ENCODE measurements at places on chromosomes 5 and 9.

DNA sequence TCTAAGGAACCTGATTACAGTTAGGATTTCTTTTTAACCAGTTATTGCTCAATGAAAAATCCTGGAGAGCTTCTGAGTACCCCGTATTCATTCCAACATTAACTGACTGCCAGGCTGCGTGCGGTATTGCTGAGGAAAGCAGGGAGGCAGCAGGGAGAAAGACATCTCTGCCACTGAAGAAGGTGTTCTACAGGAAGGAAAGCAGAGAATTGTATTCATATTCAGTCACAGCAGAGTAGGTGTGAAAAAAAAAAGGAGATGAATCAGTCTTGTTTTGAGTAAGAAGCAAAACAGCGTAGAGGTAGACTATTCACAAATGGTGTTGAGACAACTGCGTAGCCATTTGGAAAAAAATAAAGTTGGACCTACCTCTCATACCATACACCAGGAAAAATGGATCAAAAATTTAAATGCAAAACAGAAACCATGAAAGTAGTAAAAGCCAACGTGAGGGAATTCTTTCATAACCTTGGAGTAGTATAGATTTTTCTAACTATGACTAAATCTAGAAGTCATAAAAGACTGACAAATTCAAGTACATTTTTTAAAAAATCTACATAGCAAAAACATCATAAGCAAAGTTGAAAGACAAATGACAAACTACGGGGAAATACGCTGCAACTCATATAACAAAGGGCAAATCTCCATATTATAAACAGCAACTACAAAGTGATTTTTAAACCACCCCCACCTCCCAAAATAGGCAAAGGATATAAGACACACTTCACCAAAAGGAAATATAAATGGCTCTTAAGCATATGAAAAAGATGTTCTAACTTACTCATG lies 9.9 kb upstream of the NR4A3 start:
- DNase-seq, result no peak

DNA sequence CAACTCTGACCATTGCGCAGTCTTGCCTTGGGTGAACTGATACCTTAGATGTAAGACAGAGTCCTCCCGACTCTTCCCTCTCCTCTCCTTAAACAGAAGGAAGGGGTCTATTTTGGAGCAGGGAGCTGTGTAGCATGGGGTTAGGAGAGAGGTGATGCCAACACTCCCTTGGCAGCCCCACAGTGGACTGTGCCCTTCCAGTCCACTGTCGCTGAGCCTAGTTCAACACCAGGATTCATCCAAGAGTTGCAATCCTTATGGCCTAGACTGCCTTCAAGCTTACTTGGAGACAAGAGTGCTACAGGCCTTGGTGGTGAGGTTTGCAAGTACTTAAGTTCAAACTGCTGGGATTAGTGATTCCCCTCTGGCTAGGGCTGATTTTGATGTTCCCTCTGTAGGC lies 51.4 kb downstream of the NDUFAF2 start:
- no peak for DNase-seq

DNA sequence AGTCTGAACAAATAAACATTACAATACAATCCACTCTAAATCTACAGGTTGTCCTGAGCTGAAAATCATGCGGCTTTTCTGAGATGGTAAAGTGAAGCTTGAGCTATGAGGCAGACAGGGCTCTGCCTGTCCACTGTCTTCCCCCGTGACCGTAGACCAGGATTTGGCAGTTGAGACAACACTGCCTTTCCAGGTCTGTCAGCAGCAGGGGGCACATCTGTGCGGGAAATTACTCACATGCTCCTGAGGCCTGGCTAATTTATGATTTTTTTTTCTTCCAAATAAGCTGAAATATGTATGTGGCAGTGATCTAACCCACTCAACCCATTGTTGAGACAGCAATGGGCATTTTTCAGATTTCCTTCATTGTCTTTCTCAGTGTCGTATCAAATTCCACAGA lies 307.9 kb downstream of the FBXL7 start:
- no peak for DNase-seq

DNA sequence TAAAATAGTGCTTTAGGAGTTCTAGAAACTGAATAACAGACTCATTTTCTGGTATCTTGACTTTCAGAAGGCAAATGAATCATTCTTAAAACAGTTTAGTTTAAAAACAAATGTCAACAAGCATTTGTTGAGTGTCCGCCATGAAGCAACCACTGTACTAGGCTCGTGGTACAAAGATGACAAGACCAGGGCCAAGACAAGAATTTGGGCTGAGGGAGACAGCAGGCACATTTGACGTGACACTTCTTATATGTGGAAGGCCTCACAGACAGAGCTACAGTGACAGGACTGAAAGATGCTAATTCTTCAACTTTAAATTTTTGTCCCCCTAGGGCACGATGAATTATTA lies 14.4 kb upstream of the ZNF131 start:
- no peak for DNase-seq

- DNase-seq, result no peak
These were observed 398.6 kb downstream of the PSAT1 start for GRCh38 chr9:78695519-78695918.

GRCh38 chr9:100602342-100602801 lies 24.5 kb downstream of the CAVIN4 start:
- DNase-seq, result no peak

- DNase-seq, result no peak
These were observed 142.0 kb downstream of the EGFLAM start for GRCh38 chr5:38400365-38400764.

- DNase-seq, result no peak
These were observed 82.2 kb upstream of the BRINP1 start for GRCh38 chr9:119451426-119451825.

DNA sequence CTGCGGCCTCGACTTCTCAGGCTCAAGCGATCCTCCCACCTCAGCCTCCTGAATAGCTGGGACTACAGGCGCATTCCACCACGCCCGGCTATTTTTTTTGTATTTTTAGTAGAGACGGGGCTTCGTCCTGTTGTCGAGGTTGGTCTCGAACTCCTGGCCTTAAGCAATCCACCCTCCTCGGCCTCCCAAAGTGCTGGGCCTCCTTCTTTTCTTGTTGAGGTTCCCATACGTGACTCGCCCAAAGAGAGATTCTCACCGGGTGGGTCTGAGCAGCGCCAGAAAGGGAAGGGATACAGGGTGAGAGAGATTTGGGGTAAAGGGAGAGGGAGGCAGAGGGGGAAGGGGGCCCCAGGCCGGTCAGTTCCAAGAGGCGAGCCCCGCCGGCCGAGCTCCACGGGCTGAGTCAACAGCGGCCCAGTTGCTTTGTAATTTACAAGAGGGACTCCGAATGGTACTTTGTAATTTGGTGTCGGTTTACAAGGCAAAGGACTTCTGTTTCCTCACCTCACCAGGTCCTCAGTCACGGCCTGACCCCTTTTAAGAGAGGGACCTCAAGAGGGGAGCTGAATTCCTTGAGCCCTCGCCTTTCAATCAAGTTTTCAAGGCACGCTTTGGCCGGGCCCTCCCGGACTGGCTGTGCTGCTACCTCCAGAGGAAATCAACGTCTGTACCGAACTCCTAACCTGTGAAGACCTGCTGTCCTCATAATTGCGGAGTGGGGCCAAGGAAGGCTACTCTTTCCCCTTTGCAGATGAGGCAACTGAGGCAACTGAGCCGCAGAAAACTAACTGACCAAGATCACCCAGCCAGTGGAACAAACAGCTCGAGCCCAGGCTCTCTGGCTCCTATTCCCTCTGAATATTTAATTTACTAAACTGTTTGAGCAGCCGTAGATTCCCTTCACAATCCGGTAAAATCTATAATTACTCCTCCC lies 3.3 kb upstream of the DMRT2 start:
- DNase-seq, result no peak

DNA sequence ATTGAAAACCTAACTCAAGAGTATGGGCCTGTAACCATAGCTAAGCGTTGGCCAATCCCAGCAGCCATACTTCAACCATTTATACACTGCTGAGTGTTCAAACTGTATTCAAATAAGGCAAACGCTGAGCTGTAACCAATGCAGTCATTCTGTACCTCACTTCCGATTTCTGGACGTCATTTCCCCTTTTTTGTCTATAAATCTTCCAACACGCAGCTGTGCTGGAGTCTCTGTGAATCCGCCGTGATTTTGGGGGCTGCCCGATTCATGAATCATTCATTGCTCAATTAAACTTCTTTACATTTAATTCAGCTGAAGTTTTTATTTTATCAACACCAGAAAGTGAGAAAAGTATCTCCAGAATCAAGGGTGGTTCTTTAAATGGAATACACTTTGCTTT lies 31.7 kb downstream of the MTX3 start:
- no peak for DNase-seq

GRCh38 chr5:116862632-116863455 lies 288.2 kb upstream of the SEMA6A start:
- DNase-seq, result no peak

DNA sequence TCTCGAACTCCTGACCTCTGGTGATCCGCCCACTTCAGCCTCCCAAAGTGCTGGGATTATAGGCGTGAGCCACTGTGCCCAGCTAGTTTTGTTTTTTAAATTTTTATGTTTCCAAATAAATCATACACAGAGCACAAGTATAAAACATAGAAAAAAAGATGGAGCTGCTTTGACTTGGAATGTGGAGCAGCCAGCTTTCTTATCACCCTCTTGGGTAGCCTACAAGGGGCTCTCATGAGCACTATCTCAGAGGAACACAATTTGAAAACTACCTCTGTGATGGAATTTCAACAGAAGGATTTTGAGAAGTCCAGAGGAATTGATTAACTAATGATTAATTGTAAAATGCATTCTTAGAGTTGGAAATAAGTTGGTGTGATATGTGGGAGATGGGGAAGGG lies 45.9 kb downstream of the NSD1 start:
- no peak for DNase-seq

GRCh38 chr5:10595672-10596309 lies 31.9 kb downstream of the ANKRD33B start:
- no peak for DNase-seq

GRCh38 chr5:36040651-36041536 lies 25.8 kb downstream of the UGT3A2 start:
- no peak for DNase-seq

DNA sequence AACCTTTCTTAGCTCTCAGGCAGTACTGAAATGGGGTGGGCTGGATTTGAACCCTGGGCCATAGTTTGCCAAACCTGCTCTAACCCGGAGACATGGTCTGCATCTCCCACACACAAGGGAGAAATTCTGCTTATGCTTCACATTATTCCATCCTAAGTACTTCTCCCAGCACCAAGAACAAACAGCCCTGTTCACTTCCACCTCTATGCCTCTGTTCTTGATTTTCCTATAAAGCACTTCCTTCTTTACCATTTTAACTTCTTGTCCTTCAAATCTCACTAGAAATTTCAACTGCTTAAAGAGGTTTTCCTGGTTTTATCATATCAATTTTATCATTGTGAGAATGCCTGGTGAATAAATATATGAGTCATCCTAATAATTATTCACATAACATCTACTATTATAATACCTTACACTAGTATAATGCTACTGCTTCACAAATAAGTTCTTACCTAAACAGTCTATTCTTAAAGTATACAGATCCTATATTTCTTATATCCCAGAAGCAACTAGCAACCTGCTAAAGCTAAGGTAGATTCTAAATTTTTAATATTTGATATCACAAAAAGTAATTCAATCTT lies 12.7 kb downstream of the FEM1C start:
- DNase-seq, result no peak

GRCh38 chr9:93572221-93572620 lies 4.2 kb upstream of the PHF2 start:
- no peak for DNase-seq

- DNase-seq, result no peak
These were observed at the start of gene DMRT3 for GRCh38 chr9:976258-976942. TSS of gene DMRT3 (plus strand) at chr9:976655. CDS start at chr9:977002, 347 bp downstream.

DNA sequence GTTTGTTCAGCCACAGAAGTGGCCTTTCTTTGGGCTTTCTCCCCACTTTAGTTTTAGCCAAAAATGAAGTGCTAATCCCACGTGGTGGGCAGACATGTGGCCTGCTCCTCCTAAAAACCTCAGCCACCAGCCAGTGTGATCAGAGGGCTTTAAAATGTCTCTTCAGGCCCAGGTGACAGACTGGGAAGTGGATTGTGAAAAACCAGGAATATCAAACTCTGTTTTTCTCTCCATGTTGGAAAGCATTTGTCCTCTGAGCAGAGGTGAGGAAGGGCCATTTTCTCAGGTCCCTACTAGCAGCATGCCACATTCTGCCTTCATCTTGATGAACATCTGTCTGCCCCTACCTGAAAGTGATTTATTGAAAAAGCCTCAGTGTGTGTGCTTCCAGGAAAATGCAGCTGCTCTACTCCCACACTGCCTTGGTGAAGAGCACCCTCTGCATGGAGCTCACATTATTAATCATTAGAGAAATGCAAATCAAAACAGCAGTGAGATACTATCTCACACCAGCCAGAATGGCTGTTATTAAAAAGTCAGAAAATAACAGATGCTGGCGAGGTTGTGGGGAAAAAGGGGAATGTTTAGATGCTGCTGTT lies 181.2 kb upstream of the DMAC1 start:
- DNase-seq, result no peak

DNA sequence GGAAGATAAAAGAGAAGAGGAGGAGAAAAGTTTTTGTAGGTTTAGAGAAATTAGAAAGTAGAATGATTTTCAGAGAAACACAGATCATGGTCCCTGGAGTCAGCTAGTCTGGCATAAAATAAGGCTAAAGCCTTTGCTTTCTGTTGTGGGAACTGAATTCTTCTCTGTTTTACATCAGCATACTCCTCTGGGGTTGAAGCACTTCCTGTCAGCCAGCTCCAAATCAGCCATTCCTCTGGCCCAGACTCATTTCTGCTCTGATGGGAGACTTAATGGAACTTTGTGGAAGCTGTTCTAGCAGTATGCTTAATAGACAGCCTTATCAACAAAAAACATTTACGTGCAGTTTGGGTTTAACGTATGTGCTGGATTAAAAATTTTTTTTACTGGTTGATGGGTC lies 143.2 kb downstream of the HMHB1 start:
- DNase-seq, result no peak

DNA sequence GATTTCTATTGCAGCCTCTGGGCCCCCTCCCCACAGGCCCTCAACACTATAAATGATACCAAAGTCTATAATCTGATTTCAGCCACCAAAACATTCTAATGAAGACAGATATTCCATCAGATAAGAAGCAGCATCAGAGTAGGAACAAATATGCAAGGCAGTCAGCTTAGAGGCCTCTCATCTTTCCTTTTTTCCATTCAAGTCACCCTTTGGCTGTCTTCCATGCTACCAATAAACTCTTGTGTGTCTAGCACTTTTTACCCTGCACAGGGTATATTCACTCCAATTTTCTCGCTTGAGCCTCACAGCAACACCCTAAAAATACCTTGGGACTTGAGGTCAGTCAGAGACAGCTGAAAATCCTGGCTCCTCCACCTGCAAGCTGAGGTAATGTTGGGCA lies 193.7 kb downstream of the BRINP1 start:
- no peak for DNase-seq

GRCh38 chr5:50655810-50656205 lies 10.6 kb upstream of the PARP8 start:
- no peak for DNase-seq

DNA sequence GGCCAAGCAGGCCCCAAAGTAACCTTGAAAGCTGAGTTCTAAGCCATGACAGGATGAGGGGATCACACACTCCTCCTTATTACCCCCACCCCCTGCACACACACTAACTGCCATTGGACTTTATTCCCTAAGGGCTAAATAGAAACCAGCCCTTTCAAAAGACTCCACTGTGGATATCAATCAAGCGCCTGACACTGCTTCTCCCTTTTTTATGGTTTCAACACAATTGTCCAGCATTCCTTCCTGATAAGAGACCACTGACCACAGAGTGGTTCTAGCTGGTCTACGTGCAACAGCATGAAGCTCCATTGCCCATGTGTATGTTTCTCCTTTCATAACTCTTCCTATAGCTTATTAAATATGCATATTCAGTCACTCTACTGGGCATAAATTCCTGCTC lies 34.7 kb downstream of the PAEP start:
- DNase-seq, result no peak

GRCh38 chr9:134698587-134699342 lies 57.2 kb downstream of the COL5A1 start:
- DNase-seq, result peak; percentile 4

Data from stimulated activated CD4-positive, alpha-beta T cell treated with anti-CD3 and anti-CD28 coated beads, Interleukin-1b, Interleukin-23, amount 100 ng/mL, for 1 hour (primary cell).